H9 (cell line): ENCODE measurements at places on chromosomes 7 and 10.

- no peak for DNase-seq
Observed at GRCh38 chr10:29471544-29471859, 163.3 kb downstream of the SVIL start.

DNA sequence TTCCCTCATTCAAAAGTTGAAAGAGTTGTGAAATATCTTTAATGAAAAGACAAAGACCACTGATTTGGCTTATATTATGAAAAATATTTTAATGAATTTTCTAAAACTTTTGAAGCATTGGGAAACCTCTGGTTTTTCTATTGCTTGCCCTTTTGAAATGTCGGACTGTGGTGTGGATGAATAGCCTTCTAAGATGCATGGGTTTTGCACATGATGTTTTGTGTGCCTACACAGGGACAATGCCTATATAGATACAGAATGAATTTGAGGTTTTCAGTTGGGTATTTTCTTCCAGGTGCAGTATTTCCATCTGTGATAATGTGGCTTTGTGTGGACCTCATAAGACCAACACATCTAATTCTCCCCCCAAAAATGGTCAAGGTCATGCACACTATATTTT is 1437.9 kb downstream of the REEP3 start:
- no peak for DNase-seq

DNA sequence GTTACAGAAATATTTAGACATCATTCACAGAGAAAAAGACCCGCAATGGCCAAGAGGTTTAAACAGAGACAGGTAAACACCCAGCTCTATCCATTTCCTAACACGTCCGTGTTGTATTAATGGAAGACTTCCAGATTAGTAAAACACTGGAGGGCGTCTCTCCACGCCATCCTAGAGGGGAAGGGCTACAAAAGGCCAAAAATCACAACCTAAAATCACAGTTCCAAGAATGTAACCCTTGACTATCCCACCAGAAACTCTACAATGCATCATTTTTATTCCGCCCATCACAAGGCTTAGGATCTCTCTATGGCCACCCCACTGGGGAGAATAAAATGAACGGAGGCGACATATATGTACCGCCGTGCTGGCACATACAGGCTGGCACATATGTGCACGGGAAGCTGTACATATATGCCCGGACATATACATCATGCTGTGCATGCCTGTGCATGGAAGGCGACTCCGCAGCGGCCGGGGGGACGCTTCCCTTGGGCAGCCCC is 734 bp downstream of the PCLO start:
- no peak for DNase-seq

- DNase-seq = peak; percentile 91
Observed at GRCh38 chr7:47327698-47328391, 254.1 kb downstream of the TNS3 start.

DNA sequence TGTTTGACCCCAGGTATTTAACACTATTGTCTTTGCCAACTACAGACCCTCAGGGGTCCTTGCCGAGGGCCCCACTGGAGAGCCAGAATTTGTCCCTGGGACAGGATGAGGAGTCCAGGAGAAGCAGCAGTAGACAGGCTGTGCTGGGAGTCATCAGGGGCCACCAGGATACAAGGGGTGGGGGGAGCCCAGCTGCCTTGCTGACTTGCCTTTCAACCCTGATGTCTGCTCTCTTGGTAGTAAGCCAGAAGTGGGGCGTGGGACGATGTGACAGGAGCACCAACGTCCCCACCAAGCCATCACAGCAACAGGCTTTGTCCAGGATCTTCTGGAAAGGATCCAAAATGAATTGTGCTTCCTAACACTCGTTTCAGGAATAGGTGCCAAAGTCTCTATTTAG is 62.4 kb upstream of the CDCA7L start:
- no peak for DNase-seq

DNA sequence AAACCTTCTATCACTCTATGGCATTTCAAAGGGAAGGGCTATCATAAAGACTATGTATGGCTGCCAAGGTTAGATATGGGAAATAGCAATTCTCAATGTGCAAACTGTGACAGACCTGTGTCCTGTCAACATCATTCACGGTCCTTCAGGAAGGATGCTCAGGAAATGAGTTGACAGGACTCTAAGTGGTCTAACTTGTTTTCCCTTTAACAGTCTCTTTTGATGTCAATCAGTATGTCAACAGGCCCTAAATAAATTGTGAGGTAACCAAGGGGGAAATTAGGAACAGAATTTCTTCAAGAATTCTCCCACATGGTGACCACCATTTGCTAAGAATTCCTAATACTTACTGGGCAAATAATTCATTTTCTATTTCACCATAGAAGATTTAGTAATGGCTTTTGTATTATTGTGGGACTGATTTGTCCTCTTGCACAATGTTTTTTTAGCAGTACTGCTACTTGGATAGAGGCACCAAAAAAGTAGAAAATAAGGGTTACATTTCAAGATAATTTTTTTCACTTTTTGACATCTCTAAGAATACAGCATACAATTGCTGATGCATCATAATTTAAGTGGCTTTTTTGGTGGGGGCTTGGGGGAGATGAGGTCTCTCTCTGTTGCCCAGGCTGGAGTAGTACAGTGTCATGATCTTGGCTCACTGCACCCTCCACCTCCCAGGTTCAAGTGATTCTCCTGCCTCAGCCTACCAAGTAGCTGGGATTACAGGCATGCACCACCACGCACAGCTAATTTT is 275.8 kb downstream of the CACNA2D1 start:
- DNase-seq = no peak

DNA sequence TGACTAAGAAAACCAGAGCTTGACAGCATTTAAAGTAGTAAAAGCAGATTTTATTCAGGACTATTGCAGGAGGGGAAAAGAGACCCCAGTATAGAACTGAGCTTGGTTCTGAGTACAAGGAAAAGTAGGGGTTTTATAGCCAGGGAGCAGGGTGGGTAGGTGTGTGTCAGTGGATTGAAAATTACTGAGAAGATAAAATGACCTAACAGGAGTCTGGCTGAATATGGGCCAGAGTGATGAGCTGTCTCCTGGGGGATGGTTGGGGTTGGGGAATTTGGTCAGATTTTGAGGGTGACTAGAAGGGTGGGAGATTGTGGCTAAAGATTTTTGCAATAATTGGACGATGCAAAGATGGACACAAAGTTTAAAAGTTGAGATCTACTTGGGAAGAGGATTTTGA is 114.0 kb downstream of the ST7 start:
- no peak for DNase-seq

DNA sequence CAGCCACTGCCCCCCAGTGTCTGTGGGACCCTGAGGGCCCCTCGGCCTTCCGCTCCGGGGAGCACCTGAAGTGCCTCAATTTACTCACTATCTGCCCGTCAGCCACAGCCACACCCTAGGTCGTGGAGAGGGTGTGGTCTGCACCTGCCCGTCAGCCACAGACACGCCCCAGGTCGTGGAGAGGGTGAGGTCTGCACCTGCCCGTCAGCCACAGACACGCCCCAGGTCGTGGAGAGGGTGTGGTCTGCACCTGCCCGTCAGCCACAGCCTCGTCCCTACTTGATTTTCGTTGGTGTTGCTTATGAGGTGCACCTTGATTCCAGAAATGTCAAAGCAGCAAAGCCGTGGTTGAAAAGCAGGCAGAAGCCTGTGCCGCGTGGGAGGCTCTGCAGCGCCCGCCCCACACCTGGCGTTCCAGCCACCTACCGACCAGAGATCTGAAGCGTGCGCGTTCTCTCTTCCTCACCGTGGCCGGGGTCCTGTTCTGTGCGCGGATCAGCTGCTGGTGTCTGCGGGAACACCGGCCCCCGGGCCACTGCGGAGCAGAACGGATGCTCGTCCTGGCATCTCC is 101.6 kb downstream of the DYNC2I1 start:
- peak; percentile 74 for DNase-seq

DNA sequence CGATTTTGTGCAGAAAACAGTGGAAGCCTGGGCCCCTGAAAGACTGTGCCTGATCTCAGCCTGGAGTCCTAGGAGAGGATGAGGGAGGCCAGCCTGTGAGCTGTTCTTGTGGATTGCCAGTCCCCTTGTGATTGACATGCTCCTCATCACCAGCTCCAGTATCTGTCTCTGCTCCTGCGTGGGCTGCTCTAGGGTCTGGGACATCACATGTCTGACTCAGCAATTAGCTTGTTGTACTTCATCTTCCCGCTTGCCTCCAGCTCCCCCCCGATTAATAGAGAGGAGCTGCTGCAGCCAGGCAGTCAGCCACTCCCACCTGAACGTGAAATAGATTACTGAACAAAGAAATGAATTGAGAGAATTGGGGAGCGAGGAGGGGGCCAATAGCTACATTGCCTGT is 99.6 kb upstream of the TBX20 start:
- no peak for DNase-seq

DNA sequence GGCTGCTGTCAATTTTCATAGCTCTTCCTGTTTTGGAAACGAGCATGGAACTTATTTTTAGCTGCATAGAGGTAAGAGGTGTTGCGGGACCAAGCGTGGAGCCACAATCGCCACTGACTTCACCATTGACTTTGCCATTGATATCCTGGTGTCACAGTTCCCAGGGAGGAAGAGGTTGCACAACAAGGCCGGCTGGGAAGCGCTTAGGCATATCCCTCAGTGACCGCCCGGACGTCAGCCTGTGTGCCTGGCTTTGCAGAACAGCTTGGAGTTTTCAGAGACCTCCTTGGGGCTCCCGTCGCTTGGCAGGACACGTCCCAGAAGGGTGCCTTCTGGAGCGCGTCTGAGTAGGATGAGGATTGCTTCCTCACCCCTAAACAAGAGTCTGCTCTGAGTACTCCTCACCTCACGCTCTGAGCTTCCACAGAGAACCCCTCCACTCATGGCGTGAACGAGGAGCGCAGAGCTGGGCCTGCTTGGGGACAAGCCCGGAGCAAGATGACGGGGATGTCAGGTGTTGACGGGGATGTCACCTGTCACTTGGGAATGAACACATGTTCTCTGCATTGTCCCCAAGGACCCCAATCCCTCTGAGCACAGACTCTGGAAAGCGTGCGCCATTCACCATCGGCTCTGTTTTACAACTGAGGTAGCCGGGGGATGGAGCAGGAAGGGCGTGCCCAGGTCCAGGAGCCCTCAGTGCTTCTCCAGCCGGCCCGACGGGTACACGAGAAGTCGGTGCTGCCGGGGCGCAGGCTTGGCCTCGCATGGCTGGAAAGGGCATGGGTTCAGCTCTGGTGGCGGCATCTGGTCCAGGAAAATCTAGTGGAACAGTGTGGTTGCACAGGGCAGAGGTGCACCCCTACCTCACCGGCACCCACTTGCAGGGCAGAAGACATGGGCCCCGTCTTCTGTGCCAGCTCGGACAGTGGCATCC is 192.3 kb upstream of the SHH start:
- DNase-seq = peak; percentile 23

- no peak for DNase-seq
Observed at GRCh38 chr10:31315453-31315852, 3.6 kb upstream of the ZEB1 start.

- DNase-seq = no peak
Observed at GRCh38 chr7:159004411-159004810, 140.3 kb downstream of the VIPR2 start.

DNA sequence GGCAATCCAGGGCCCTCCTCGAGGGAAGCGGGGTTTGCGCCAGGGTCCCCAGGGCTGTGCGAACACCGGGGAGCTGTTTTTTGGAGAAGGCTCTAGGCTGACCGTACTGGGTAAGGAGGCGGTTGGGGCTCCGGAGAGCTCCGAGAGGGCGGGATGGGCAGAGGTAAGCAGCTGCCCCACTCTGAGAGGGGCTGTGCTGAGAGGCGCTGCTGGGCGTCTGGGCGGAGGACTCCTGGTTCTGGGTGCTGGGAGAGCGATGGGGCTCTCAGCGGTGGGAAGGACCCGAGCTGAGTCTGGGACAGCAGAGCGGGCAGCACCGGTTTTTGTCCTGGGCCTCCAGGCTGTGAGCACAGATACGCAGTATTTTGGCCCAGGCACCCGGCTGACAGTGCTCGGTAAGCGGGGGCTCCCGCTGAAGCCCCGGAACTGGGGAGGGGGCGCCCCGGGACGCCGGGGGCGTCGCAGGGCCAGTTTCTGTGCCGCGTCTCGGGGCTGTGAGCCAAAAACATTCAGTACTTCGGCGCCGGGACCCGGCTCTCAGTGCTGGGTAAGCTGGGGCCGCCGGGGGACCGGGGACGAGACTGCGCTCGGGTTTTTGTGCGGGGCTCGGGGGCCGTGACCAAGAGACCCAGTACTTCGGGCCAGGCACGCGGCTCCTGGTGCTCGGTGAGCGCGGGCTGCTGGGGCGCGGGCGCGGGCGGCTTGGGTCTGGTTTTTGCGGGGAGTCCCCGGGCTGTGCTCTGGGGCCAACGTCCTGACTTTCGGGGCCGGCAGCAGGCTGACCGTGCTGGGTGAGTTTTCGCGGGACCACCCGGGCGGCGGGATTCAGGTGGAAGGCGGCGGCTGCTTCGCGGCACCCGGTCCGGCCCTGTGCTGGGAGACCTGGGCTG is 26.0 kb downstream of the PRSS2 start:
- DNase-seq = peak; percentile 47

DNA sequence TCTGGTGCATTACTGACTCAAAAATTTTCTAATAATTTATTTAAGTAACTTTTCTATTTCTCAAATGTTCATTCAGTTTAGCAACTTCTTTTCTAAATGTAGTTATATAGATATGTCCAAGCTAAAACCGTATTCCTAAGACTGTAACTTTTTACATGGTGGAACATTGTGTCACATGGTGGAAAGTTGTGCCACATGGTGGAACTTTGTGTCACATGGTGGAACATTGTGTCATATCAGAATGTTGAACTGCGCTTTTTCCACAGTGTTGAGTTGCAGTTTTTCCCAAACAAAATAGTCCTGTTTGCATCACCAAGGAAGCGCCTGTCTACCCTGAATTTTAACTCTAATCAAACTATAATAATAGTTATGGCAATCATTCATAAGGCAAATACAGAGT is 109.3 kb downstream of the ANKRD30A start:
- DNase-seq = no peak

- peak; percentile 12 for DNase-seq
Observed at GRCh38 chr10:128077155-128077875, 48.9 kb downstream of the MKI67 start.

GRCh38 chr10:15562578-15562977 is 157.1 kb downstream of the ITGA8 start:
- DNase-seq = no peak

- no peak for DNase-seq
Observed at GRCh38 chr7:101093906-101094305, 8.6 kb downstream of the TRIM56 start.

DNA sequence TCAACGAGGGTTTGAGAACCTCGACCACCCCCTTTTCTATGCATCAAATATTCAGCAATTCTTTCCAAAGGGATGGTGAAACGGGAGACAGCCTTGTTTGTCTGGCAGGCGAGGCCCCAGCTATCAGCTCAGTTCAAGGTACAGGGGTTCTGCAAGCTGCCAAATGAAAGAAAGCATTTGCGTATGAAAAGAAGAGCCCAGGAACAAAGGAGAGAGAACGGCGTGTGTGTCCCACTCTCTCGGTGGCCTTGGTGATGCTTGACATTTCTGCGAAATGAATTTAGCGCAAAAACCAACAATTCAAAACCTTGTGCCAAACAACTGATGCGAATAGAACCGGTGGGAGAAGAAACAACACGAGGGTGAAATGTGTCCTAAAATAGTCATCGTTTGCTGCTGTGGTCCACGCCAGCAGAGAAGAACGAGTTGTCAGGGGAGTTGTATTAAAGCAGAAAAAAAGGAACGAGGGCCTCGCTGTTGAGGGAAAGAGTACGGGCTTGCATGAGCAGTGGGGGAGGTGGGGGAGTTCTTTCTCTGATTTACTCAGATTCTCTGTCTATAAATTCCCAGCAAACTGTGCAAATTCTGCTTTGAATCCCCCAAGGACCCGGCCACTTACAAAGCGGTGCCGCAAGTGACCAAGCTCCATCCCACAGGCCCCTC is 97.7 kb downstream of the TMEM130 start:
- no peak for DNase-seq

GRCh38 chr10:6074489-6075301 is 12.5 kb upstream of the IL2RA start:
- DNase-seq = no peak

GRCh38 chr10:15442056-15442455 is 71.0 kb upstream of the FAM171A1 start:
- DNase-seq = no peak
